Right cardiac atrium (tissue), 5 donors: ENCODE measurements at places on chromosomes 12 and 14. TPM values are rescaled to one million over a fixed set of nuclear protein-coding genes. Genes with fewer than 3 reads are reported as not detected.

- no peak for DNase-seq
These were observed 154.4 kb downstream of the LRIG3 start for GRCh38 chr12:58765653-58766512.

DPPA3 gene
- not detected for total RNA-seq

P2RX7 gene
- 3.1 TPM for total RNA-seq

GRCh38 chr12:56661560-56661959 is 15.8 kb upstream of the ATP5F1B start:
- DNase-seq: no peak

GRCh38 chr12:14802721-14803010 is 612 bp downstream of the WBP11 start:
- DNase-seq: no peak

KRT71 gene
- total RNA-seq: not detected

GALNT9 gene
- 0.14 TPM for total RNA-seq

- DNase-seq: no peak
These were observed 56.7 kb downstream of the C14orf132 start for GRCh38 chr14:96095581-96096476.

DNA sequence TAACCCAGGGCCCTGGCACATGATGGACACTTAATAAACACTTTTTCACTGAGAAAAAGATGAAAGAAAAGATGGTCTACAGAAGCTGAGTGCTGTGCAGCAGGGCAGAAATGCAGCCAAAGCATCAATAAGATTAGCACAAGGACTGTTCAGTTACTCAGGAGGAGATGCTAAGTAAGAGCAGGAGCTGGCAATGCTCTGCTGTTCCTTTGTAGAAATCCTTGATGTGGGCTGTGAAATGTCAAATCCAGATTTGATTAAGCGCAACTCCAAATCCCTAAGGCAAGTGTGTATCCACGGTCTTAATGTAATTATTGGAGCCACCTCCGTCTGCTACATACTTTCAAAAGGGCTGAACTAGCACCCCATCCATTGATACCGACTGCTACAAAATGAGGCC is 151.8 kb upstream of the BTG1 start:
- DNase-seq: no peak

DNA sequence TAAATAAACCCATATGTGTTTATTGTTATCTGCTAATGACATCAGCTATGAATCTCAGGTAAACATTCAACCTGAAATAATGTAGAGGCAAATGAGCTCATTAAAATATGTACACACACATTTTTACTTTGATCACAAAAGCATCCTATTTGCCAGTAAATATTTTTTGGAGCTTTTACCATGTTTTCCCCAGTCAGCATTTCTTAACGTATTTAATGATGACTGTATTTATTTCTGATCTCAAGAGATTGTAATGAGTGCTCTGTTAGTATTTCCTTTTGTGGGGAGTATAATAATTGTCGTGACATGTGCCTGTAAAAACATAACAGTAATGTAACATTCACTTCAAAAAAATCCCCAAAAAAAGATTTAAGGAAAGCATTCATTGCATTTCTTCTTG is 52.1 kb downstream of the FRMD6 start:
- no peak for DNase-seq

PITPNM2 gene
- total RNA-seq: 19.5 TPM

GRCh38 chr12:87047691-87048090 is 791.5 kb upstream of the MGAT4C start:
- DNase-seq: no peak

- no peak for DNase-seq
These were observed 95.2 kb downstream of the GCH1 start for GRCh38 chr14:54807428-54807827.

DNA sequence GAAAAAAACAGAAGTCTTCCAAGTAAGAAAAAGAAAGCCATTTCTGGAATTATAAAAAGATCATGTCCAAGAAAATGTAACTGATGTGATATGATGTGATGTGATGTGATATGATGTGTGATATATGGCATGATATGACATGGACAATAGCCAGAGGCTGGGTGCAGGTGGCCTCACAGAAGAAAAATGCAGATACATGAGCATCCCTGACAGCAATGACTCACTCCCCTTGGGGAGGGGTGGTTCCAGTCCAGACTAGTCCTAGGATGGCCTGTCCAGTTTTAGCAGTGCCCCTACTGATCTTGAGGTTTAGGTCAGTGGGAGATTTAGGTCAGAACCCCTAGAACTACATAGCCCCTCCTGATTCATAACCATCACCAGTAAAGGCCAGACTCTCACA is 3.5 kb upstream of the RHOJ start:
- DNase-seq: no peak

- DNase-seq: no peak
These were observed 79.3 kb downstream of the TESC start for GRCh38 chr12:117019866-117020265.

RILPL2 gene
- 3.9 TPM for total RNA-seq

HOXC12 gene
- total RNA-seq: not detected
